Choroid plexus epithelial cell (primary cell): ENCODE measurements at places on chromosomes 1 and 21.
A peak's percentile ranks its signal among the peaks of the same experiment; 100 is the strongest.

GRCh38 chr21:26597981-26598380, 24.9 kb upstream of the CYYR1 start:
- DNase-seq = no peak

DNA sequence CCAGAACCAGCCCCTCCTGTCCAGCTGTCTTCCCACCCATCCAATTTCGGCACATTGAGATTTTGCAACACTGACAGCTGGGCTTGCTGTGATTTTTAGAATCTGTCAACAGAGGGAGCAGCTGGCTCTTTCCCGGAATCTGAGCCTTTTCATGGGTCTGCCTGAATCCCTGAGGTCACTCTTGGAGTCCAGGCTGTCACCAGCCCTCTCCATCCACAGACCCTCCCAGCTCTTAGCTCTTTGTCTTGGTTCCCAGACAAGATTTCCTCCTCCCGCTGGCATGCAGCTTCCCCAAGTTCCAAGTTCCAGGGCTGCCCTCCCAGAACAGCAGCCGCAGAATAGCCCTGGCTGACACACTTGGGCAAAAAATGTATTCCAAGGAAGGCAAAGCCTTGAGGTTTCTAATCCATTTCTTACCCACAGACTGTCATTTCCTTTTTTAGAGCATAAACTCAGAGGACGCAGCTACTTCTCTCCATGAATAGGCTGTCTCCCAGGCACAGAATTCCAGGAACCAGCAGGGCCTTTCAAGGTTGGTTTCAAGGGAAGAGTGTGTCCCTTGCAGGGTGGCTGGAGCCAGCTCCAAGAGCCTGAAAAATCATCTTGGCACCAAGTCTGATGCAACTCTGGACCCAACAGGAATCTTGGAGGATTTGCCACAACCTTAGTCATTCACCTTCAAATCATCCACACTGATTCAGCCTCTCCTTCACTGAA, 7.1 kb upstream of the TMEM61 start:
- DNase-seq = peak; percentile 38

DNA sequence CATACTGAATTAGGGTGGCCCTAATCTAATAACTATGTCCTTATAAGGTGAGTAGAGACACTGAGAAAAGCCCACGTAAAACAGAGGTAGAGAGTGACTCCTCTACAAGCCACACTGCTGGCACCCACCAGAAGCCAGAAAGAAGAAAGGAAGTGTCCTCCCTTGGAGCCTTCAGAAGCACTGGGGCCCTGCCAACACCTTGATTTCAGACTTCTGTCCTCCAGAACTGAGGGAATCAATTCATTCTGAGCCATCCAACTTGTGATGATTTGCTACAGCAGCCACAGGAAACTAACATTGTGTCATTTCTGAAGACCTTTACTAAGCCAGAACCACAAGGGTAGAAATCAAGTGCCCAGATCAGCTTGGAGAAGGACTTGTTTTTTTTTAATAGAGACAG, 15.0 kb downstream of the GNB1 start:
- no peak for DNase-seq

GRCh38 chr1:27099135-27099586, 55.8 kb downstream of the SLC9A1 start:
- peak; percentile 65 for DNase-seq

- peak; percentile 14 for DNase-seq
These were observed 15.7 kb upstream of the PKP1 start for GRCh38 chr1:201267481-201268229.

GRCh38 chr1:19973616-19974015, 5.8 kb downstream of the PLA2G2A start:
- DNase-seq = no peak

DNA sequence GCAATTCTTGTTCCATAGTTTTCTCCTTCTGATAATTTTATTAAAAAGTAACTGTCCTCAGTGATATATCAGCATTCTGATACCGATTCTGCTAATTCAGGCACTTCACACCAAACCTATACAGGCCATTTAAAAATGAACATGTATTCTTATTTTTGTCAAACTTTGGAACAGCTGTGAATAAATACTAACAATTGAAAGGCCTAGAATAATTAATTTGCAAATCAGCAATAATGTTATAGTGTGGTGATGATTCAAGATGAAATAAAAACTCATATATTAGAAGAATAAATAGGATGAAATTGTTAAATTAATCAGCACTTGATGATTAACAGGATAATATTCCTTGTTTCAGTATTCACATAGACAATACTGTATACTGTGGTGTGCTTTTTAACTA, 9.9 kb downstream of the CDKN2C start:
- no peak for DNase-seq

DNA sequence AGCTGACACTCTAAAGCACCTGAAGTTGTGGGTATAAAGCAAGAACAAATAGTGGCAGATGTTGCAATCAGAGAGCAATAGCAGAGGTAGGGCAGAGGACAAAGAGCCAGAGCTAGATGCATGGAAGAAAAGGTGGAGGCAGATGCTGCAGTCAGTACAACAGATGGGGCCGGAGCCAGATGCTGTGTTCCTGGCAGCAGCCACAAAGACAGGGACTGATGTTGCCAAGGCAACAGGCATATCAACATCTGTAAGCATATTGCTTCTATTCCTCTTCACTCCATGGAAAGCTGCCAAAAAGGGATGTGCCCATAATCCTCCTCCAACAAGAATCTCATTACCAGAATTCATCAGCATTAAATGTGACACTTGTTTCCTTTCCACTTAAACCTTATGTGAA, 108.0 kb downstream of the TNNI3K start:
- DNase-seq = no peak

DNA sequence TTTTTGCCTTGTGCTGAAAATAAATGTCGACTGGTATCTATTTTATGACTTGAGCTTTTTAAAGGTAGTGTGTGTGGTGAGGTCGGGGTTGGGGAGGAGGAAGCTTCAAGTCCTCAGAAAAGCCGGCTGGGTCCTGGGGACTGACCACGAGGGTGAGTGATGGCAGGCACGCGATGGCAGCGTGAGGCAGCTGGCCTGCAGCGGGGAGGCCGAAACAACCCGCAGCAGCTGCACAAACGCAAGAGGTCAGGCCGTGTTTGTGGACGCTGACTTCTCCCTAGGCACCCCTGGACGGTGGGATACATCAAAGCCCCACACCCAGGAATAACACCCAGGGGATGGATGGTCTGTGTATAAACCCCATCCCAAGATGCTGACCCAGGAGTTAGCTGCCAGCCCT, 51.4 kb downstream of the ZBTB18 start:
- no peak for DNase-seq

DNA sequence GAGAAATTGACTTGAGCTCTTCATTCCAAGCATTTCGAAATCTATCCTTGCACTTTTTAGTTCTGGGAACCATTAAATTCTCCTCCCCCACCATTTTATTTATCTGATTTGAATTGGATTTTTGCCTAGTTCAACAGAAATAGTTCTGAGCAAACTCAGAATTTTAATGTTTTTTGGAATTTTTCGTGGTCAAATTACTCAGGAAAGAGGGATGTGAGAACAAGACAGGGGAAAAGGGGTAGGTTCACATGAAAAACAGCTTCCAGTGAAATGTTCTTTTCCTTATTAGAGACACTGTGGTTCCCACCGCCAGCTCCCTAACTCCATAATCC, 5.7 kb upstream of the ZNF697 start:
- no peak for DNase-seq

GRCh38 chr1:98278055-98278454, 357.2 kb upstream of the DPYD start:
- no peak for DNase-seq

DNA sequence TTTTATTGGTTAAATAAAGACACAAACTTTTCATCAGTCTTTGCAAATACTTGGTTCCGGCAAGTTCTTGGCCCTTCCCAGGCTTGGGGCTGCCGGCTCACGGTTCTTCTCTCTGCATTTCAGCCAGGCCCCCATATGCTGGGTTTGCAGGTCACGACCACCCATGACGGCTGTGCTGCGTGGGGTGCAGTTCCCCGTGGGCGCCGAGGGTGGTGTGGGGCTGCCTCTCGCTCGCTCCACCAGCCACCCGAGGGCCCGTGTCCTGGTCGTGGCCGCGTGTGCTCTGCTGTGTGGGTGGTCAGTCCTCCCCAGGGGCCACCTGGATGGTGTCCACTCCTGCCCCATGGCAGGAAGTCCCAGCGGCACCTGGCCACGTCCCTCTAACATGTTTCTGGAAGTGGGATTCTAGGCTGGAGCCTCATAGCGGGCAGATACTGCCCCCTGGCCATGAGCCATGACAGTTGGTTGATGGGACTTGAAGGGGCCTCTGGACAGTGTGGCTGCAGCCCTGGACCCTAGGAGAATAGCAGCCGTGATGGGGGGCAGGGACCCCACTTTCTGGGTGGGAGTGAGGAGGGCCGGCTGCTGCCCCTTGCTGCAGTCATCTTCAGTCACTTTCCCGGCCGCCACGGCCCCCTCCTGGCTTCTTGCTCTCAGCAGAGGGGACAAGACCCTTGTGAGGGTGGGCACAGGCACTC, 46.3 kb downstream of the SKI start:
- DNase-seq = no peak

- DNase-seq = no peak
These were observed 34.4 kb downstream of the INKA2 start for GRCh38 chr1:111704776-111705175.

- no peak for DNase-seq
These were observed 22.3 kb upstream of the APOBEC4 start for GRCh38 chr1:183675381-183675780.

- DNase-seq = peak; percentile 70
These were observed 5.4 kb downstream of the EIF2D start for GRCh38 chr1:206606867-206607266.

DNA sequence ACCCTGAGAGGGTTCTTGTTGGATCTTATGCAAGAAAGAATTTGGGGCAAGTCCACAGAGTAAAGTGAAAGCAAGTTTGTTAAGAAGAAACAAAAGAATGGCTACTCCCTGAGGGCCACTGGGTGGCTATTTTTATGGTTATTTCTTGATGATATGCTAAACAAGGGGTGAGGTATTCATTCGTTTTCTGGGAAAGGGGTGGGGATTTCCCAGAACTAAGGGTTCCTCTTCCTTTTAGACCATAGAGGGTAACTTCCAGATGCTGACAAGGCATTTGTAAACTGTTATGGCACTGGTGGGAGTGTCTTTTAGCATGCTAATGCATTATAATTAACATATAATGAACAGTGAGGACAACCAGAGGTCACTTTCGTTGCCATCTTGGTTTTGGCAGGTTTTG, 18.2 kb upstream of the IFI6 start:
- DNase-seq = no peak
